ENCODE measurements at places on chromosomes 7 and 10.

DNA sequence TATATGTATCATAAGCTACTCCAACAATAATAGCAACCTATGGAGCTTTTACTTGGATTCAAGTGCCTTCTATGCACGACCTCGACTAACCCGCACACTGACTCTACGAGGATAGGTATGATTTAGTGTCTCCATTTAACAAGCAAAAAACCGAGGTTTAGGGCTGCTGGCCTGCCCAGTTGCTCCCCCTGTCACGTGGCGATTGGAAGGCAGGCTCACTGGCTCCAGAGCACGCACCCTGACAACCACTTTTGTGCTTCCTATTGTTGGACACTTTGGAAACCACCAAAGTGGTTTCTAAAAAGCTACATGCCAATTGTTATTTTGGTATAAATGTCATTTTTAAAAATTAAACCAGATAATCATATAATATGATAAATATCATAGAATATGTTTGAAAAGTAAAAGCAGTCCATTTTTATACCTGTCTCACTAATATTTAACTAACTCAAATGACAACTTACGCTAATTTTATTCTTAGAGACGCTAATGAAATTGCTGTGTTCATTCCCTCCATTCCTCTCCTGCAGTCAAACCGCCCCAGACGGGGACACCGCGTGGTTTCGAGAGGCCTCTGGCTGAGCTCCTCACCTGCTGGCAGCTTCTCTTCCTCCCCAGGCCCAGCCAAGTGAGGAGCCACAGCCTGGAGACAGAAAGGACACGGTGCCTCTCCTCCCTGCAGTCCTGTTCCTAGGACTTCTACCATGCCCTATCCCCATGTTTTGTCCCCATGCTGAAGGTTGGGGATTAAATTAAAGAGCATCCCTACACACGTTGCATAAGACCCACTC is 22.2 kb upstream of the RHEB start:
- DNase-seq, result no peak

- DNase-seq, result peak; percentile 51
Measured at GRCh38 chr7:135333200-135333599, 99.6 kb downstream of the STRA8 start.

DNA sequence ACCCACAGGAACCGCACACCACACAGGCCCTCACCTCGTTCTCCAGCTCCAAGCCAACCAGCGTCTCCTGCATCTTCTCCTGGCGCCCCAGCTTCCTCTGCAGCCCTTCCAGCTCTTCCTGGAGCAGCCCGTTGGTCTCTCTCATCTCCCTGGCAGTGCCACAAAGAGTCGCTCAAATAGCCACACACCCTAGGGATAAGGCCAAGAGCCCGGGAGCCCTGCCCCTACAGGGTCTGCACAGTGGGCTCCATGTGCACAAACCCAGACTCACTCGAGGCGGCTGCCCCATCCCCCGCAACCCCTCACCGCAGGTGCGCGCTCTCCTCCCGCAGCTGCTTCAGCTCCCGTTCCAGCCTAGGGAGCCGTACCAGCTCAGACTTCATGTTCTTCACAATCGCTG is 16.9 kb downstream of the MAD1L1 start:
- DNase-seq, result no peak

DNA sequence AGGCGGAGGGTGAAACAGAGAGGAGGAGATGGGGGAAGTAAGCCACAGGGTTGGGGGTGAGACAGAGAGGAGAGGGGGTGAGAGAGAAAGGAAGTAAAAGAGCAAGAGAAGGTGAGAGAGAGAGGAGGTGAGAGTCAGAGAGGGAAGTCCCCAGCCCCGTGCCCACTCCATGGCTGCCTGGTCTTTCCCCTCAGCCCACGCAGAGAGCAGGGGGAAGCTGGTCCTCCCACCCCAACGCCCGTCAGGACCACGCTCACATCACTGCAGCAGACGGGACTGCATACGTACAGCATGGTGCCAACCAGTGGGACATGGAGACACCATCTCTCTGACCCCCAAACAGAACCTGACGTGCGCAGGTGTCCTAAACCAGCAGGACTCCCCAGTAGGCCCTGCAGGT is 12.1 kb upstream of the PDGFA start:
- DNase-seq, result no peak

DNA sequence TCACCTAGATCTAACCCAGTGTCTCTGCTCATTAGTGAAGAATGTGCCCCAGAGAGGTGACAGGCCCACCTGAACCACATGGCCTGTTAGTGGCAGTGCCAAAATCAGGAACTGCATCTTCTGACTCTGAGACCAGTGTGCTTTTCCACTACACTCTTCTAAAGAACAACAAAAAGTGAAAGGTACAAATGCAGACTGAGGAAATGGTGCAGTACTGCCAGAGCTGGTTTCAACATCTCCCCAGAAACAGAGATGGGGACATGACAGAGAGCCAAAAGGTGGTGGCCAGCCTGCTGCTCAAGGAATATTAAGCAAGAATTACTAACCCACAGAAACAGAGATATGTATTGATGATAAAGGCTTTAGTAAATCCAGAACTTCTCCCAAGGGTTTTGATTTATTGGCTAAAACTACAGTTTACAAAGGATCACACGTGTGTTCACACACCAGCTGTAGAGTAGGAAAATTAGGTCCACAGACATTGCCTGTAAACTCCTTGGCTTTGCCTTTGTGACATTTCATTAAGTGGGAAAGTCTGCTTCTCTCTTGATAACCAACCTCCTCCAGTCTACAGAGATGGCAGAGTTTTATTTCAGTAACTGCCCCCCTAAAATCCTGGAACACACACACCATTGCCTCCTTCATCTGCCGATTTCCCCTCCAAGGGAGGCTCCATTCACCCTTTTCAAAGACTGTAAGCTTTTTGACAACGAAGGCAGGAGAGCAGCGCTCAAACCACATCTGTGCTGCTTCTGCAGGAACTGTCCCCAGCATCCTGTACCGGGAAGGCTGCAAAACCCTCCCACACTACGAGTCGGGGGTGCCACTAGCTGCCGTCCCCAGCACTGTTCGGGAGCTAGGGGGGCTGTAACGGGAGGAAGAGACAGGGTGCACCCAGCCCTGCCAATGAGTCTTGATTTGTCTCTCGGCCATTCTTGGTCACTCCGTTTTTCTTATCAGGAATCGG is 29.8 kb downstream of the GSDME start:
- DNase-seq, result no peak

DNA sequence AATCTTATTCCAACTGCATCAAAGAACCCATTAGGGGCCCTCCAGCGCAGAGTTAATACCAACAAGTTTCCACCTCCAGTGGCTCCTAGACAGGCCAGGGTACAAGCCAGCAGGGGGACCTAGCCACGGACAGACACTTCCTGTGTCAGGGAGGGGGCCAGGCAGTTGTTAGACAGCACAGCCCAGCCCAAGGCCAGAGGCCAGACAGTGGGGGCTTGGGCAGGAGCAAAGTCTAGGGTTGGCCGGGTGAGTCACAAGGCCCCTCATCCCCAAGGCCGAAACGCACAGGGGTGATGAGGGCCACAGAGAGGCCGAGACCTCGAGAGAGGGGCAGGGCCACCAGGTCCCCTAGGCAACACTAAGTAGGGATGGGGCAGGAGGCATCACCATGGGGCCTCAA is 19.3 kb upstream of the OPTN start:
- DNase-seq, result no peak

GRCh38 chr7:76252021-76252420 is 50.3 kb downstream of the SRRM3 start:
- DNase-seq, result peak; percentile 39

GRCh38 chr7:5381071-5381772 is 42.4 kb downstream of the TNRC18 start:
- DNase-seq, result no peak

DNA sequence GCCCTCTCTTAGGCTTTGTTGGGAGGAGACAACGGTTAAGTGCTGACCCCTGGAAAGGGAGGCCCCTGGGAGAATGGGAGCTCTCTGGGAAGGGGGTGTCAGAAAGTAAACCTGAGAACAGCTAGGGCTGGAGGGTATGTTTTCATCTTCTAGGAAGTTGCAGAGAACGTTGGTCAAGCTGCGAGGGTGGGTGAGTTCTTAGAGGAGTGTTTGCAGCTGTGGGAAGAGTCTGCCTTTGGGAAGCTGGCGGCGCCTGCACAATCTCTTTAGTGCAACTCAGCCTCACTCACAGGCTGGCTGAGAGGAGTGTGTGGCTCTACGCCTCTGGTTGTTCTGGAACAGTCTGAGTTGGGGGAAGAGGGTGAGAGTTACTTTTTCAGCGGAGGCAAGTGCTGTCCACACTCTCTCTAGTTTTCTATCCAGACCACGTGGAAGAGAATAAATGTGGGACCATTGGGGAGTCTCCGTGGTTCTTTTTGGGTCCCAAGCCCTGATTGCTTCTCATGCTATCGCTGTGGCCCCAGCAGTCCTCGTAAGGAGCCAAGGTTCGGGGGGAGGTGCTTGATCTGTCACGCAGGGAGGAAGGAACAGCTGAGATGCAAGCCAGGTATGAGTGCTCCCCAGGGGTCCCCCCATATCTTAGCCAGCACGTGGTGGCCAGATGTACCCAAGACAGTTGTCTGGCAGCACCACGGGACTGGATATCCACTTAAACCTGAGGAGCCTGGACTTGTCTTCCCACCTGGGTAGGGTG is 237.2 kb downstream of the BUB3 start:
- no peak for DNase-seq

DNA sequence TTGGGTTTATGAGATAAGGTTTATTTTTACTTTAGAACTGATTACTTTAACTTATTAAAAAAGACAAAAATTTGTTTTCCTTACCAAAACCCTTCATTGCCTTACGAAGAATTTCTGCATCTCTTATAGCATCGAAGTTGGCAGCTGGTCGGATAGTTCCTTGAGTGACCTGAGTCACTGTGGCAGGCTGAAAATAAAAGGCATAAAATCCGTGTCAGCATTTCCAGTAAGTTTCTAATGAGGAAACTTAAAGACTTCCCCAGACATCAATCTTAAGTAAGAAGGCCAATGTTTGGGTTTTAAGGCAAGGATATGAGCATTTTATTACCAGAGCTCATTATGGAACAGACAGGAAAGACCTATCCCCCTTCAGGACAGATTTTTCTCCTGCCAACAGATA is 25.6 kb downstream of the ANXA7 start:
- no peak for DNase-seq

DNA sequence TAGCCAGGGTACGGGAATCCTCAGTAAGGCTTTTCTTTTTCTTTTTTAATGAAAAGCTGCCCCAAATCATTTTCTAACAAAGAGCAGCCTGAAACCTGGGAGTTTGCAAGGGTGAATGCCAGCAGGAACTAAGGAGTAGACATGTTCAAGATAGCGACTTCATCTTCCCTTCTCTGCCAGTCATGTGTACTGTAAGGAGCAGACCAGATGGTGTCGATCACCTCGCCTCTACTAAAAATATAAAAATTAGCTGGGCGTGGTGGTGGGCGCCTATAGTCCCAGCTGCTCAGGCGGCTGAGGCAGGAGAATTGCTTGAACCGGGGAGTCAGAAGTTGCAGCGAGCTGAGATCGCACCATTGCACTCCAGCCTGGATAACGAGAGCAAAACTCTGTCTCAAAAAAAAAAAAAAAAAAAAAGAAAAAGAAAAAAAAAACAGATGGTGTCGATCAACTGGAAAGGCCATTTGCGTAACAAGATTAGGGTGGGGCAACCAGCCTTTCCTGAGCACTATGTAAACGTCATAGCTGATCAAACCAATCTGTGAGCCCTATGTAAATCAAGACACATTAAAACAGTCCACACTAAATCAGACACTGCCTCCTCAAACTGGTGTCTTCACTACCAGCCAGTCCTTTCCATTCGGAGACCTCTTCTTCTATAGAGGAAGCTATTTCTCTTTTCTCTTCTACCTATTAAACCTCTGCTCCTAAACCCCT is 33.8 kb downstream of the NOLC1 start:
- DNase-seq, result peak; percentile 47

DNA sequence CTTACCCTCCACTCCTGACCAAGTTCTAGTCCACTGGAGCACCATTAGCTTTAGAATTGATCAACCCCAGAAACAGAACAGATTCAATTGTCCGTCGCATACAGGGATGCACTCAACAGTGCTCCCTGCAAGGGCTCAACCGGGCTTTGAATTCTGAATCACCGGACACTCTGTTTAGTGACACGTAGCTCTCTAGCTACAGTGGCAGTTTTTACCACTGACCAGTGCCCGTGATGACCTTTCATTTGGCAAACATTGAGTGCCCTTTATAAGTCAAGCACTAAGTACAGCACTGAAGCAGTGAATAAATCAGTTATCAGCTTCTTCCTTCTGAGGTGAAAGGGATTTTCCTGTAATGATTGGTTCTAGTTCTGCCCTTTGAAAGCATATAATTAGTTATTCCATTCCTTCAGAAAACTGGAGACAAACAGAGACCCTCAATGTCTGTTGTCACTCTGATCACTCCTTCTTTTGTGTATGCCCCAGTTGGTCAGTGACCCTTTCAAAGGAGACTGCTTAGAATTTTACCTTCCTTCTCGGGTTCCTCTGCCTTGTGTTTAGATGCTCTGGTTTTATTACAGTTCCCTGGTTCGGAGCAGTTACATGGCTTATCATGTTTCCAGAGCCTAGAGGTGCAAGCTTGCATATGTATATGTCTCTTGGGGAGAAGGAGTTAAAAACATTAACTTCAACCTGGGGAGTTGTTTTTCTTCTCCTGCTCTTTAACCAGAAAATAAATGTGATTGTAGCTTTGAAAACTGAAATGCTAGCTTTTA is 68.9 kb downstream of the ZNF365 start:
- no peak for DNase-seq

GRCh38 chr10:17233286-17233991 is 5.4 kb downstream of the VIM start:
- peak; percentile 75 for DNase-seq

DNA sequence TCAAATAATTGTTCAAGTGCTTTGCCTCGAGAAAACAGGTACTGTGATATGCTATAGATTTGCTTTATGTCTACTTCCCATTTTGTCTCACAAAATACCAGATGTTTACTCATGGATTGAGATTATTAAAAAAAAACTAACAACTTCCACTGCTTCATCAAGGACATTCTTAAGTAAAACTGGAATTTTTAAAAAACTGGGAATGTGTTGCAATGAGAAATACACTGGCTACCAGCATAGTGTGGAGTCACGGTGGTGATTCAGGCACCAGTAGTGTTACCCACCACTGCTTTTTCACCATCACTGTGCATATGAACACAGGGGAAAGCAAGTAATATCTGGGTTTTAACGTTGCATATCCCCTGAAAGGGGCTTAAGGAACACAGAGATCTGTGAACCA is 21.2 kb downstream of the FIGNL1 start:
- no peak for DNase-seq

DNA sequence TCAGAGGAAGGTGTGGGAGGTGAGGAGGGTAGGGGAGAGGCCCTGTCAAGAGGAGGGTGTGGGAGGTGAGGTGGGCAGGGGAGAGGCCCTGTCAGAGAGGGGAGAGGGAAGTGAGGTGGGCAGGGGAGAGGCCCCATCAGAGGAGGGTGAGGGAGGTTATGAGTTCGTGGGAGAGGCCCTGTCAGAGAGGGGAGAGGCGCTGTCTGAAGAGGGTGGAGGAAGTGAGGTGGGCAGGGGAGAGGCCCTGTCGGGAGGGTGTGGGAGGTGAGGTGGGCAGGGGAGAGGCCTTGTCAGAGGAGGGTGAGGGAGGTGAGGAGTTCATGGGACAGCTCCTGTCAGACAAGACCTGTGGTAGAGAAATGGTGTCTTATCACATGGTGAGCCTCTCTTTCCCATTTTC is 74.4 kb downstream of the INPP5A start:
- no peak for DNase-seq

- no peak for DNase-seq
Measured at GRCh38 chr7:157513162-157513621, 176.4 kb downstream of the DNAJB6 start.

All from GM23248 (cell line).